ENCODE measurements at places on chromosomes 12 and 14.

DNA sequence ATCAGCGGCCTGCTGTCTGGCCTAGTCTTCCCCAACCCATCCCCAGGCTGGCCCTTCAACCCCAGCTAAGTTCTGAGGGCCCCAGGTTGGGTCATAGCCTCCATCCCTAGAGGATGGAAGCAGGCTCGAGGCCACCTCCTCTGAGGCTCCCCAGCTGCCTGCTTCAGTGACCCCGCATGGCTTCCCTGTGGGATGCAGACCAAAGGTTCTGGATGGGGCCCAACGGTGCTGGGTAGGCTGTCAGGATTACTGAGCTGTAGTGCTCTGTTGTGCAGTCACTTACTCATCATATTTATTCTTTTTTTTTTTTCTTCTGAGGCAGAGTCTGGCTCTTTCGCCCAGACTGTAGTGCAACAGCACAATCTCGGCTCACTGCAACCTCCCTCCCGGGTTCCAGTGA is 92.0 kb downstream of the IRF2BPL start:
- DNase-seq: no peak

- DNase-seq: no peak
Measured at GRCh38 chr12:46259713-46260112, 9.1 kb downstream of the SLC38A1 start.

GRCh38 chr12:75933101-75933500 is 98.5 kb downstream of the PHLDA1 start:
- no peak for DNase-seq

DNA sequence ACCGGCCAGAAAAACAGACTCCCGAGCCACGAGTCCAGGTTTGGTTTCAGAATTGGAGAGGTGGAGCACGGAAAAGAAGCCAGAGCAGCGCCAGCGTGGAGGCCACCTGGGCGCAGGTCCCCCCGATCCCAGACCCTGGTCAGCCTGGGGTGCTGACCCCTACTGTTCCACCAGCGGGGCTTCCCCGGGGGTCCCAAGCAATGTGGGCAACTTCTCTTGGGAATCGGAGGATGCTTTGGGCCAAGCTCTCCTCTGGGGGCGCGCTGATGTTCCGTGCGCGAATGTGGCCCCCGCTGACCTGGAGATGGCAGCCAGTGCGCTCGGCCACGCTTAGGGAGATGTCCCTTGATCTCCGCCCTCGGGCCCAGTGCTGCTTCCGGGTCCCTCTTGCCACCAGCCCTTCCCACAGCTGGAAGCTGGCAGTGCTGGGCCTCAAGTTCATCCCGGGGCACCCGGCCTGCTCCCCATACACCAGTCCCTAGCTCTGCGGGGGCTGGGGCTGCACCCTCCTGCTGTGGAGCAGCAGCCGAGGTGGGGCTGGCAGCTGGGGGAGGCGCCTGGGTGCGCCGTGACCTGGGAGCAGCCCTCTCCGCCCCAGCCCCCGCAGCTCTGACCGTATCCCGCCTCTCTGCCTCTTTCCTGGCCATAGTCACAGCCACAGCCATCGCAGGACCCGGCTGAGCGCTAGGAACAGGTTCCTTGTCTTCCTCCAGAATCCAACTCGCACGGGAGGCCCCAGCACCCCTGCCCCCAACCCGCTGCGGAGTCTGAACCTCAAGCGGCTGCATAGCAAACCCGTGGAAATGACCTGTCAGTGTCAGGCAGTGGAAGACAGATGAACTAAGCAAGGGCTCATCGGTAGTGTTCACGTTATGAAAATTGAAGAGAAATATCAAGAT is 91.2 kb downstream of the RCOR1 start:
- DNase-seq: no peak

- DNase-seq: no peak
Measured at GRCh38 chr12:123546281-123546680, 12.8 kb upstream of the RILPL1 start.

GRCh38 chr14:49691031-49691430 is 1.9 kb upstream of the KLHDC1 start:
- DNase-seq: no peak

DNA sequence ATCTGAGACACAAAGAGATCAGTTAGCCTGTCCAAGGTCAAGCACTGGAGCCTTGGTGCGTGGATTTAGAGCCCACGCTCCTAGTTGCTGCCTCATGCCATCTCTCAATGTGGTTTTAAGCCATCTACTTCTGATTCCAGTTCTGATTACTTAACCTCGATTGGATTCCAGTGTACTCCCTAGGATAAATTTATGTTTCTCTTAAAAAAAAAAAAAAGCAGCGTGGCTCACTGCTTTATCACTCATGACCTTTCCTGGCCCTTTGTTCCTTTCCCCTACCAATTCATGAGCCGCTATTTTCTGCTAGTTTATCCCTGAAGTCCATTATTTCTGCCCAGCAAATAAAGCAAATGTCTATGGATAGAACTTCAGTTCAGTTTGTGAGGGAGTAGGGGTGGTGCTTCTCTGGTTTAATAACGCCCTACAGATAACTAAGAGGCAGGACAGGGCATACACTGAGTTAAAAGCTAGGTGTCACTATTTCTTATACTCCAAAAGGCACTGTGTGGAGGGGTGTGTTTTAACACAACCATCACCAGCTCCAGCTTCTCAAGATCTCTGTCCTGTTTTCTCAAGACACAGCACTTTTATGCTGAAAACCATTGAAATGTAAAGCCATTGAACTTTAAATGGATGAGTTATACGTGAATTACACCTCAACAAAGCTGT is 9.8 kb upstream of the PARP11 start:
- no peak for DNase-seq

DNA sequence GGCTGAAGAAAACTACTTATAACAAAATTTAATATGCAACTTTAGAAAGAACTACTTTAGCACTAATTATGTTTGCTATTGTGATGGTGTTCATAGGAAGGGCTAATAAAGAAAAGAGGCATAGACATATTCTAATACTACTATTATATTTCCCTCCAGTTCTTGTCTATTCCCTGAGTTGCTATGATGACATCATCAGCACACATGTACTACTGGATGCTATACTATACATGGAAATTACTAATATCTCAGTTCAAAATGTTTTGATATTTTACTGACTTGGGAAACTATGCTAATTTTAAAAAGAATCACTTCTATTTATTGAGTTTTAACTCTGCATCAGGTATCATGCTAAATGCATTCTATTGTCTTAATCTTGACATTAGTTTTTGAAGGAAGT is 101.6 kb downstream of the EPS8 start:
- no peak for DNase-seq

DNA sequence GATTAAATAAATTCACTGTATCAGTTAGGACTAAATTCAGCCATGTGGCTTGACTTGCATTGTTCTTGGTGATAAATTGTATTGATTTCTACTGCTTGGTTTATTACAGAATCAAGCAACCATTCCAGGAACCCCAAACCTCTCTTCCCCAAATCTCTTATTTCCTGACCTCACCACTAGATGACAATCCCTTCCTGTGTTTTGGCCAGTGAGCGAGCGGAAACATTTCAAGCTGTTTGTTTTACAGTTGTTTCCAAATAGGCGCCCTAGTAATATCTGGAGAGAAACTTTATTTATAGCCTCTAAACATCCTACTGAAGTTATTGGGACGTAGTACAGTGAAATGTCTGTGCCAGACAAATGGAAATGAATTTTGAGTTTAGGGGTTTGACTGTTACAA is 161.1 kb downstream of the SNAPC1 start:
- no peak for DNase-seq

DNA sequence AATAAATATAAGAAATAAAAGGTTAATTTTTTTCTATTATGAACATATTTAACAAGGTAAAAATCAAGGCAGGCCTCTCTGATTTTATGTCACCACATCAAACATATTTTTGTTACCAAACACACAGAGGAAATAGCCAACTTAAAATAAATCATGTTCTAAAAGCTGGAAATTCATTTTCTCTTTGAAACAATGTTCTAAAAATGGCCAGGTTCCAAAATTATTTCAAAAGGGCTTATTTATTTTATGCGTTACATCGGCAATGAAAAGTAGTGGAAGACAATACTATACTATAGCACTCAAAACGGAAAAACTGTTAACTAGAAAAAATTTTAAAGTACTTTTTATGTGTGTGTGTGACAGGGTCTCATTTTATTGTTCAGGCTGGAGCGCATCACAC is 24.0 kb upstream of the RASSF8 start:
- no peak for DNase-seq

- no peak for DNase-seq
Measured at GRCh38 chr12:5581019-5581418, 149.1 kb downstream of the NTF3 start.
